ENCODE measurements at places on chromosomes 4 and X.

- no peak for DNase-seq
Measured at GRCh38 chr4:791252-791897, 34.6 kb downstream of the CPLX1 start.

DNA sequence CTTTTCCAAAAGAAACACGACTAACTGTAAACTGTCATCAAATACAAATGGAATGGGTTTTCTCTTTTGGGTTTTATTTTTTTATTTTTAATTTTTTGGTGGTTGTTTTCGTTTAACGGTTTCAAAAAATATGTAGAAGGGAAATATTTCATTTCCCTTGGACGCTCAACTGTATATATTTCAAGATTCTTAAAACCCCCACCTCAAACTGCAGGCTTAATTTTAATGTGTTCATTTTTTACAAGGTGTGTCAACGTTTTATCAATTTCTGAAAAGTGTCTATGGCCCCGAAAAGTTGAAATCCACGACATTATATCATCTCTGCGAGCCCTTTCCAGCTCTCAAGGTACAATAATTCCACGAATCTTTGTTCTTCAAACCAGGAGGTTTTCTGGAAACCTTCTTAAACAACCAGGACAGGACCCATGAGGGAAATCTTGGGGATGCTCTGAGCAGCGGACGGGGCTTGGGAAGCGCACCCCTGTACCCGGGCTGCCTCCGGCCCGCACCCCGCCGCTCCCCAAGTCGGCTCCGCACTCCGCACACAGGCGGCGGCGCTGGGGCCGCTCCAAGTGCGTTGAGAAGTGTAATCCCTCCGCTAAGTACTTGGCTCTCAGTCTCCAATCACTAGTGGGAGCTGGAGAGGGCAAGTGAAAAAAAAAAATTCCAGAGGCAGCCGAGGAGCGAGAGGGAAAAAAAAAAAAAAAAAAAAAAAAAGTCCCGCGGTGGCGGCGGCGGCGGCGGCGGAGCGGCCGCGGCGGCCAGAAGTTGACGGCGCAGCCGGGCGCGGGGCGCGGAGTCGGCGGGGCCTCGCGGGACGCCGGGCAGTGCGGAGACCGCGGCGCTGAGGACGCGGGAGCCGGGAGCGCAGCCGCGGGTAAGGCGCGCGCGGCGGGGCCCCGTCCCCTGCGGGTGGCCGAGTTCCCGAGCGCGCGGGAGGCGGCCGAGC is at the start of gene BMPR1B:
BMPR1B (plus strand) TSS at position 764 of the 949 bp plus-strand sequence. CDS start 346,470 bp downstream, outside the sequence.
- peak; percentile 9 for DNase-seq

DNA sequence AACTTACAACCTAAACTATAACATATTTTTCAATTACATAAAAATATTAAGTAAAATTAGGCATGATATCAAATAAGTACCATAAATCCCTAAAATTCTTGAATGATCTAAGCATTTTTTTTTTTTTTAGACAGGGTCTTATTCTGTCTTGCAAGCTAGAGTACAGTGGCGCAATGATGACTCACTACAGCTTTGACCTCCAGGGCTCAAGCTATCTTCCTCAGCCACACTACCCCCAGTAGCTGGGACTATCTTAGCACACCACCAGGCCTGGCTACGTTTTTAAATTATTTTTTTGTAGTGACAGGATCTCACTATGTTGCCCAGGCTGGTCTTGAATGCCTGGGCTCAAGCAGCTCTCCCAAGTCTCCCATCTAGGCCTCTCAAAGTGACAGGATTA is 1042.3 kb downstream of the FSTL5 start:
- DNase-seq: no peak

DNA sequence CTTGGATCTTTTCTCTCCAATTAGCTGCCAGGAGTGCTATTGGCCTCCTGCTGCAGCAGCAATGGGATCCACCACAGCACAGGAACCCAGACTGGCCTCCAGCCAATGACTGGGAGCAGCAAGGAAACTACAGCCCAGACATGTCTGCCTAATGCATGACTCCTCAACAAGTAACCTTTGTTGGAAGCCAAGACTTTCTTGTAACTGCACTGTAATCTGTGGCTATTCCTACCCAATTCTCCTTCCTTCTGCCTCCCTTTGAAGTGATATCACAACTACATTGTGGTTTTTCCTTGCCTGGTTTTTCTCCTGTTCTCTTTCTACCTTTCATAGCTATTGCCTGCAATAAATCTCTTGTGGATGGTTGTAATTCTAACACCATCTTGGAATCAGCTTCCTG is 39.8 kb downstream of the SNCA start:
- no peak for DNase-seq

GRCh38 chrX:152635941-152636340 is 1.8 kb upstream of the GABRQ start:
- DNase-seq: peak; percentile 0

DNA sequence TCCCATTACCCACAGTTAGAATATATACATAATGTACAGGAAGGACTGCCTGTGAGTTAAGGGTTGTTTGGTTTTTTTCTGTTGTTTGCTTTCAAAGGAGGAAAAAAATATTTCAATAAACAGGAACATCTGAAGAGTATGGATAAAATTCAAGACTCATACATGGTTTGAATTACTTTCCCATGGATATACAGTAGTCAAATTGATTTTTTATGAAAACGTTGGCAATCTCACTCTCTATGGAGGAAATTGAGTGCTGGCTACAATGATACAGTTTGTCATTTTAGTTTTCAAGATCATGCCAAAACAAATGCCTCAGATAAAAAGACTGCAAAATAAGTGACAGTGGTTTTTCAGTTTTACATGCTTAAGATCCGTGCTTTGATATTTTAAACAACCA is 116.6 kb downstream of the SH3RF1 start:
- no peak for DNase-seq

DNA sequence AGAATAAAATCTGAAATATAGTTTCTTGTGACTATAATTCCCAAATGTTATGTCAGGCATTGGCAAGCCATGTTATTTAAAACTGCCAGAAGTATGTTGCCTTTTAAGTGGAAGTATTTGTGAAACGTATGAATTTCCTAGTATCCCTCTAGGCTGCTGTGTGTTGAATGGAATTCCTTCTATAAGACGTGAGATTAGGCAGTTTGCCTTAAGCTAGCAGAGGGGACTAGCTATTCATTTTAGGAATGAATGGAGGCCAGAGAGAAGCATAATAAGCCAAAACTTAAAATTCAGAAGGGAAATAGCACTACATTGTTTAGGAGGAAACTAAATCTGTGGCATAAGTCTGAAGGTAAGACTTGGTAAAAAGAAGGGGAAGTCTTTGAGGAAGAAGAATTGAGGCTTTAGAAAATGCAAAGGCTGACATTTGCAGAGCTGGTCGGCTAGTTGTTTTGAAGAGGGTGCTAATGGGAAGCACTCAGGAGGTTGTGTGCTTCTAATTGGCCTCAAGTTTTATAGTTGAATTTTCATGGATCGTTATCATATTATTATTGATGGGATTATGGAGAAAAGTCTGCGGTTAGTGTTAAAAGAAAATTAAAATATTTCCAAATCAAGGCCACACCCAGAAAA is 57.1 kb downstream of the TMEM131L start:
- DNase-seq: peak; percentile 30

GRCh38 chr4:118762730-118763477 is 73.0 kb downstream of the SEC24D start:
- no peak for DNase-seq

- no peak for DNase-seq
Measured at GRCh38 chrX:136975684-136976470, 57.9 kb downstream of the GPR101 start.

DNA sequence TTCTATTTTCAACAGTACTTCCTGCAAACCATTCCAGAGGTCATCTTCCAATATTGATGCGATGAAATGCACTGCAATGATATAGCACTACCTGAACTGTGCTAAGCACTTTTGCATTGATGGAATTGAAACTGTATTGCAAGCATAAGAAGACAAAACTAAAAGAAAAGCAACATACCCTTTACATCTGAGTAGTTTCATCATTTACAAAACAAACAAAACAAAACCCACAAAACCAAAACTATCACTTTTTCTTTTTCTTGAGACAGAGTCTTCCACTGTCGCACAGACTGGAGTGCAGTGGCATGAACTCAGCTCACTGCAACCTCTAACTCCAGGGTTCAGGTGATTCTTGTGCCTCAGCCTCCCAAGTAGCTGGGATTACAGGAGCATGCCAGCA is 120.1 kb upstream of the NAP1L5 start:
- DNase-seq: no peak

- no peak for DNase-seq
Measured at GRCh38 chrX:17065100-17065499, 118.6 kb downstream of the REPS2 start.

DNA sequence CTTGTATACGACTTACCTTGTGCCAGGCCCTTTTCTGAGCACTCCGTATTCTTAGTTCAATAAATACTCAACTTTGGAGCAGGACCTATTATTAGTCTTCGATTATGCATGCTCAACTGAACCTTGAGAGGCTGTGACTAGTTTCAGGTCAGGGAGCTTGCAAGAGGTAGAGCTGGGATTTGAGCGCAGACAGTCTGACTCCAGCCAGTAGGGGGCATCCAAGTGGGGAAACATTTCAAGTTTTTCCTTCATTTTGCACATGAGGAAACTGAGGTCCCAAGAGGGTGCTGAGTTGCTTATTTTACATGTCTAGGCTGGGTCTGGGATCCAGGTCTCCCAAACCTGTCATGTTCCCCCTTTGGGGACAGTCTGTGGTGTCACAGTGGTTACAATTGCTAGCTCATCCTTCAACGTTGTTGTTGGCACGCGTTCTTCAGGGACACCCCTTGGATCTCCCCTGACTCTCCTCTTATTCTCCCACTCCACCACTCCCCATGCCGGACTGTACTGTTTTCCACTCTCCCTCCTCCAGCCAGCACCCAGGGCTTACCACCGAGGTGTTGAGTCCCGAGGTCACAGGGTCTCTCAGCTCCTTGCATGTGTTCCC is 6.7 kb upstream of the PRICKLE3 start:
- DNase-seq: peak; percentile 37

- DNase-seq: no peak
Measured at GRCh38 chr4:145623831-145624230, 4.6 kb downstream of the MMAA start.

- DNase-seq: no peak
Measured at GRCh38 chr4:61431131-61431530, 231.0 kb downstream of the ADGRL3 start.

GRCh38 chr4:56445699-56446098 is 9.6 kb downstream of the PAICS start:
- no peak for DNase-seq

DNA sequence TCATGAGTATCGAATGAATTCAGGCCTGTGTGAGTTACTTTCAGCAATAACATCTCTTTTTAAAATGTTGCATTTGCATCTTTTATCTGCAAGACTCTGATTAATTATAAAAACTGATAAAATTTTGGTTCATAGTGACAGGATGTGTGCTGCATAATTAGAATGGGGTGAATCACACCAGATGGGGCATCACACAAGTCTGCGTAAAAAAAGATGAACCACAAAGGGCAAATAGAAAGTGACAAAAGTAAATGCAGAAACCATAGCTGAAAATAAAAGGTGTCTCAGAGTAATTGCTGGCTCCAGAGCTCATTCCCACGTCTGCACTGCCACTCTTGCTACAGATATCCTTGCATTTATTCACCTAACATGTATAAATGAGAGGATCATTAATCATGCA is 131.1 kb downstream of the HS3ST1 start:
- DNase-seq: no peak

- DNase-seq: no peak
Measured at GRCh38 chr4:24813732-24814131, 18.4 kb downstream of the SOD3 start.

DNA sequence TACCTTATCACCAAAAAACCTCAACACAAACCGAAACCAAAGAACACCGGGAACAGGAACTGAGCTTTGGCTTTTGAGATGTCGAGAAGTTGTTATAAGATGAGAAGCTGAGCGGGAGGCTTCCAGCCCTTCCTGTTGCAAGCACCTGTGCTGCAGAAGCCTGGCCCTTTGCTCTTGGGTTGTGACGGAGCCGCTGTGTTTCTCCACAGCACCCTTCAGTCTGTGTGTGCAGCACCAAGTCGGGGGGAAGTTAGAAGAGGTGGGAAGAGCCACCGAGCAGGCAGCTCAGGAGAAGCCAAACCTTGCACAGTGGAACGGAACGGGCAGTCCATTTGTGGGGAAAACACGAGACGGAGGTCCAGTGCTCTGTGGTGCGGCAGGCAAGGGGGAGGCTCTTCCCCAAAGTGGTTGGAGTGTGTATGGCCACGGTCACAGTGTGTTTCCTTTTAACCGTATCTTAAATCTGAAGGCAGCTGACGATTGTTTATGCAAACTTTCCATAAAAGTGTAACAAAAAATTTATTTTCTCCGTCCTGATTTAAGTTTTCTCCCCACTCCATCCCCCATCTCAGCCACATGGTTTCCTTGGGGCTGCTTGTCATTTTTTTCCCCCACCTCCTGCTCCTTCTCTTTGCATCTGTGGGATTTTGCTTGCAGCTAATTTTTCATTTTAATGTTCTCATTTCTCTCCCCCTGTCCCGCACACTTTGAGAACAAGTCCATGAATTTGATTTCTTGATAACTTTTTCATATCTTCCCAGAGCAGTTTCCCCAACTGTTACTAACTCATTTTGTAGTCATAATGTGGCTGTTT is 123.7 kb downstream of the STOX2 start:
- DNase-seq: peak; percentile 21

DNA sequence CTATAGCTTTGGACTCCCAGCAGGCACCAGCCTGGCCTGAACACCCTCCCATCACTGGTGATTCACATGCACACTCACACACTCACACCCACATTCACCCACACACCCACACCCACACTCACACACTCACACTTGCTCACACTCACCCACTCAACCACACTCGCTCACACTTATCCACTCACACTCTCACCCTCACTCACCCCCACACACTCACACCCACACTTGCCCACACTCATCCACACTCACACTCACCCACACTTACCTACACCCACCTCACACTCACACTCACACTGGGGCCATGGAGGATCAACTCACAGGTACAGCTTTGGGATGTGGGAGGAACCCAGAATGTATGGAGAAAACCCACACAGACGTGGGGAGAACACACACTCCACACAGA is 548.2 kb upstream of the FAT1 start:
- no peak for DNase-seq

DNA sequence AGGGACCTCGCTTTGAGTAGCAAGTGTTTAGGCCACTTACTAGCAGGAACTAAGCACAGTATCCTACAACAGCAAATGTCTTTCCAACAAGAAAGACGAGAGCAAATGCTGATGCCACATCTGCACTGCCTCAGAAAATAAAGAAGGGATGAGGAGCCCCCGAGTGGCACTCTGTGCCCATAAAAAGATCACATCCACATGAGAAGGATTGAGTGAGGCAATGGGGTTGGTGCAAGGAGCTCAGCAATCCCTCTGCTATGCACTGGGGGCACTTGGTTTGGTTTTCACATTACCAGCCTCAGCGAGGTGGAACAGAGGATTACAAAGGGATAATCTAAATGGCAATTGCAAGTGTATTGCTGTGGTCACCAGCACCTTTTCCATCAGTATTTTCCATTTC is 252.8 kb upstream of the SLC7A11 start:
- DNase-seq: peak; percentile 50

Data from suppressor macrophage treated with lipopolysaccharide for 4 hours (primary cell).